ENCODE measurements at places on chromosomes 5 and 9.

GRCh38 chr9:126857261-126857960 is 3.0 kb upstream of the ZBTB34 start:
- no peak for DNase-seq

DNA sequence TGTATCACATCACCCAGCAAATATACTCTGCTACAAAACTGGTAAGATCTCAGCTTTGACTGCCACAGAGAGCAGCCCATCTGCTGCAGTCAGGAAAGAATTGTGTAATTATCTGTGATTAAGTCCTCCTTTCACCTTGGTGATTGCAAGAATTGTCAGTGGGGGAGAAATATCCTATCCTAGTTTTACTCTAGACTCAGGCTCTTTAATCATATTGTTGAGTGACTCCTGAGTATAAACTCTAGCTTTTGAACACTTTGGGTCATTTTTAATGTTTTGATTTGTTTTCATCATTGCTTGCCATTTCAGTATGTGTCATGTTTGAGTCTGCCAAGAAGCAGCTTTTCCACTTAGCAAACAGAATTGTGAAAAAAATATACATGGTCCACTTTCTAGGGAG is 32.1 kb downstream of the VCAN start:
- DNase-seq = no peak

DNA sequence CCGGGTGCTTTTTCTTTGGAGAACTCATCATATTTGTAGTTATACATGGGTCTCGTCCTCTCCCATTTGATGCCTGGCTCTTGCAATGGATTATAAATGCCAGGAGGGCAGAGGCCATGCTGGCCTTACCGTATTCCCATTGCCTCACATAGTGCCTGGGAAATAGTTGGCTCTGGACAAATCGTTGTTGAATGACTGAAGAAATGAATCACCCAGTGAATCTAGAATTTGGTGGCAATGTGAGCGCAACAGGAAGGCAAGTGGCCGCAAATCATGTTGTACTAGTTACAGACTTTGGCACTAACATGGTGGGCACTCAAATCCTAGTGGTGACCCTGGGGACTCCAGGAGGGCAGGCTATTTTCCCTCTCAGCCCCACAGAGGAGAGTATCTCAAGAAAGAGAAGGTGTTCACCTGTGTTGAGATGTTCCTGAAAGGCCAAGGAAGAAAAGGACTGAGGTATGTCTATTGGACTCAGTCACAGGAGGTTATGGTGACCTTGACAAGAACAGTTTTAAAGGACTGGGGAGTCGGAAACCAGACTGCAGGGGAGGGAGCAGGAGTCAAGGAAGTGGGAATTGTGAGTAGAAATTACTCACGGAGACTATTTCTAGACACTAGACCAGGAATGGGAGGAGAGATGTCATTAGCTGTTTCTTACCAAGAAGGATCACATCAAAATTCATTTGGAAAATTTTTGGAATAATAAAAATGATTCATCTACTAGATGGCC is 61.7 kb upstream of the COL15A1 start:
- DNase-seq = no peak

GRCh38 chr9:132646726-132647125 is 23.1 kb downstream of the DDX31 start:
- no peak for DNase-seq

DNA sequence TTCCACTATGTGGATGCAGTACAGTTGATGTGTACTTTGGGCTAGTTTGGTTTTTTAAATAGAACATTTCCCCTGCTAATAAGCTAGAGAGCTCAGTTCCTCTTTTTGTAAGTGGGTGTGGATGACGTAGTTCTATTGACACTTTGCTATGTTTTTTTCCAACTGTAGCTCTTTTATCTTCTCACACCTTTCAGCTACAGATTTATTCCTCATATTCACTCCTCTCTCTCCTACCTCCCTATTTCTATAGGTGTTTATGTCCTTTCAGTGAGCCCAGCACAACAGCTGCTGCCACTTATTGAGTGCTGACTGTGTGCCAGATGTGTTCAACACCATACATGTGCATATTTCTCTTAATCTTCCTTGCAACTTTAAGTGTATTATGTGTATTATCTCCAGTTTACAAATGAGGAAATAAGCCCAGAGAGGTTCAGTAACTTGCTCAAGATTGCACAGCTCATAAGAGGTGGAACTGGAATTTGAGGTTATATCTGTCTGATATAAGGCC is 215.7 kb downstream of the SEMA6A start:
- DNase-seq = no peak

DNA sequence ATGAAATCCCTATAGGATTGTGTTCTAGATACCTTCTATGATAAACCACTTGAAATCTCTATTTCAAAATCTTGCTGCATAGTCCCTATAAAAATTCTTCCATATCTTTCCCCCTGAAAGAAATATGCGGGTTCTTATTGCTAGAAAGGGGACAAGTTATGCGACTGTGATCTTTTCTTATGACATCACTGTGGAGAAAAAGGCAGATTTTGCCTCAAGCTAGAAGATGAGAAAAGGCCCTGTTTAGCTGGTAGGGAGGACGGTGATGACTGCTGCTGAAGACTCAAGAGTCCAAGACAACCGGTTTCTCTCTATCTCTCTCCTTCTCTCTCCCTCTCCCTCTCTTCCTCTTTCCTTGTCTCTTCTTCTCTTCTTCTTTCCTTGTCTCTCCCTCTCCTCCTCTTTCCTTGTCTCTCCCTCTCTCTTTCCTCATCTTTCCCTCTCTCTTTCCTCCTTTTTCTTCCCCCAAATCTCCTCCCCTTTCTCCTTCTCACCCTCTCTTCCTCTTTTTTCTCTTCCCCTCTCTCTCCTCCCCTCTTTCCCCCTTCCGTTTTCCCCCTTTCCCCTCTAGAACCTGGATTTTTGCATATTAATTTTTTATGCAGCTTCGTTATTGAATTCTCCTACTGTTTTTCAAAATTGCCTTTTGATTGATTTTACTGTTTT is 5.3 kb downstream of the OR2S2 start:
- DNase-seq = no peak

DNA sequence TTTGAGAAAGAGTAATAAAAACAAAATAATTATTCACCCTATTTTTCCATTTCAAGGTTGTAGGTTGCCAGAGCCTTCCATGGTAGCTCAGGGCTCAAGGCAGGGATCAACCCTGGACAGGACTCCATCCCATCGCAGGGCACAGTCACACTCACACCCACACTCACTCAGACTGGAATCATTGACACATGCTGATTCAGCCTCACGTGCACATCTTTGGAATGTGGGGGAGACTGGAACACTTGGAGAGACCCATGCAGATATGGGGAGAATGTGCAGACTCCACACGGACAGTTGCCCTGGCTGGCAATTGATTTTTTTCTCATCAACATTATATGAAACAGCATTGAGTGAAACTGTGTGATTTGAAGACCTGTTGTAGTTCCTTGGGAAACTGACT is 234.1 kb downstream of the ADGRV1 start:
- no peak for DNase-seq

DNA sequence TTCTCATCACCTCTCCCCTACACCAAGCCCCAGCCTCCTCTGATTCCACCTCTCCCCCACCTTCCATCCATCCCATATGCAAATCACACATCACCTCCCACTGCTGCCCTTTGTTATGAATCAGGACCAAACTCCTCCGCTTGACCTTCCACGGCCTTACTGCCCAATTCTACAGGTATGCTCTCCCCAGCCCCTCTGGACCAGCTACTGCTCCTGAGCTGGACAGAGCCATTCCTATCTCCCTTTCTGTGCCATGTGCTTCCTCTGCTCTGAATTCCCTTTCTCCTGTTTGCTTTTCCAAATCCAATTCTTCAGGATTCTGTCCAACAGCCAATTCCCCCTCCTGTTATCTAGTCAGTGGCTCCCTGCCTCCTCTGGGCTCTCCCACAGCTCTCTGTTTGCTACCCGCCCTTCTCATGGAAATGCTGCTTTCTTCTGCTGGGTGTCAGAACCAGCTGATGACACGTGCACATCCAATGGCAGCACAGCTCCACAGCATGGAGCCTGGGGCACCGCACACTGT is 8.3 kb downstream of the FABP6 start:
- DNase-seq = no peak

- peak; percentile 61 for DNase-seq
These were observed 25.3 kb downstream of the NTNG2 start for GRCh38 chr9:132187121-132187620.

GRCh38 chr9:136644593-136645351 is 17.9 kb upstream of the EGFL7 start:
- DNase-seq = peak; percentile 86

DNA sequence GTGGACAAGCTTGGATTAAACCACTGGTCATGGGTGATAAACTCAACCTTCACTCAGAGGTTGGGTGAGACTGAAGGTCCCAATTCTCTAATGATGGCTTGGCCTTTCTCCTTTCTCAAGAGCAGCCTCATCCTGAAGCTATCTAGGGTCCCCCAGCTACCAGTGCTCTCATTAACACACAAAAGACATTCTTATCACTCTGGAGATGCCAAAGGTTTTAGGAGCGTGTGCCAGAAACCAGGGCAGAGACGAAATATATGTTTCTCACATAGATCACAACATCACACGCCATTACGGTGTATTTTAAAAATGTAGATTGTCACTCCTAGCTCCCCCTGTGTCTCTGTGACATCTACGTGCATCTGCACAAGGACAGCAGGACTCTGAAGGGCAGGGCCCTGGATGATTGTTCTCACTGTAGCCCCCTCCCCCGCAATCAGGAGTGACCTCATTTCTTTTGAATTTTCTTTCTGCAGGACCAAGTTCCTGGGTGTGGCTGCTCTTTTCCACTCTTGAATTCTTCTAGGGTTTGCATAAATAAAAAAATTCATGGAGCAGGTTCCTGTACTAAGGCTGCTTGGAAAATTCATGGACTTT is 311.3 kb downstream of the GADD45G start:
- peak; percentile 56 for DNase-seq

GRCh38 chr9:116477584-116478141 is 209.4 kb upstream of the TRIM32 start:
- no peak for DNase-seq

DNA sequence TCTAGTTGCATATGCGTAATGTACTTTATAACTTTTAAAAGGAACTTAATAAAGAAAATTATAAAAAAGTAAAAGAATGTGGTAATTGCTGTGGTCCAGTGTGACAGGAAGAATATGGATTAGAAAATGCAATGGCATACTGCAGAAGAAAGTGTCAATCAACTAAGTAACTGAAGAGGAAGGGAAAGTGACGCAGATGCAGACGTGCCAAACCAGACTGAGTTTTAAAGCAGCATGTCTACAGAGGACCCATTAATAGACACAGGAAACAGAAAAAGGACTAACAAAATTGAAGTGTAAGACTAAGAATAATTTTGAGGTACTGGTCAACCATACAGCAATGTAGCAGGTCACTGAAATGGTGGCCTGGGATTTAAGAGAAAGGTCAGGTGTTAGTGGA is 73.3 kb downstream of the DPYSL3 start:
- DNase-seq = no peak

- DNase-seq = no peak
These were observed 108.2 kb upstream of the GPR151 start for GRCh38 chr5:146624179-146624578.

DNA sequence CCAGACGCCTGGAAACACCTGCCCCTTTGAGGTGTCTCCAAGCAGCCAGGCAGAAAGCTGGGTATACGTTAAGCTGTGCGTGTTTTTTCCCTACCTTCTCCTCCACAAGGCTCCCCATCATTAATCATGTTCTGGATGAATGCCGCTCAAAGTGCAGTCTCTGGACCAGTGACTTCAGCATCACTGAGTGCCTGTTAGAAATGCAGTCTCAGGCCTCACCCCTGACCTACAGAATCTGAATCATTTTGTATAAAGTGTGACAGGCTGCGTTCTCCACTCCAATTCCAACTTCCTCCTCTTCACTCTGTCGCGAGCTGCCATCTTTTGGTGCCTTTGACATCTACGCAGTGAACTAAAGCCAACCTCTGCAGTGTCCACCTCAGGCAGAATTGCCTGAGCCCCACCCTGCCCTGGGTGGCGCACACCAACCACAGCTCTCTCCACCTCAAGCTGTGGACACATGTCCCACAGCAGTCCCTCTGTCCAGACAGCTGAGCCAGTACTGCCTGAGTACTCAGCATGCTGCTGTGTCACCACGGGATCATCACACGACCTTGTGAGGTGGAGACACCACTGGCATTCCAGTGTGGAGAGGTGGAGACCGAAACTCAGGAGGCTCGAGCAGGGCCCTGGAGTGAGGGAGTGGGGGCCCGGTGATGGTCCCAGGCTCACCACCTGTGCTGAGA is 14.2 kb downstream of the PTPN3 start:
- no peak for DNase-seq

DNA sequence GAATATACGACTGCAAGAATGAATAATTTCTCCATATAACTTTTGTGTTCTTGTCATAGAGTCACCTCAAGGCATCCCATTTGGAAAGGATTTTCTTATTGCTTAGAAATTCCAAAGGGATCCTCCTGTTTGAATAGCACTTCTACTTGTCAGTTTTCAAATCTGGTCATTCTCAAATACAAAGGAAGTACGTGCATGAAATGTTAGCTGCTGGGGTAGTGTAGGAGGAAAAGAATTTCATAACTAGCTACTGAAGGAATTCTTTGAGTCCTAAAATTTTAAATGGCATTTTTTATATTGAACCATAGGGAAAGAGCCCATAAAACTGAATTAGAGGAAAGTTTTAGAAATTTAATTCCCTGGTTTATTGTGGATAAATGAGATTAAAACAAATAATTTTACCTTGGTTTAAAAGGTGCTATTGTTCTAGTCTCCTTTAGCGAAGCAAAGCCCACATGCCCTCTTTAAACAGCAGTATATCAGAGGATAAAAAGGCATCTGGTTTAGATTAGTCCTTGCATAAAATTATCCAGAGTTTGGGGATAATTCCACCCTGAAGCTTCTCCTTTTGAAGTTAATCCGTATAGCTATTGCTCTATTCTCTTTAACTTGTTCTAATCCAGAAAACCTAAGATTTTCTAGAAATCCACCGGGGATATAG is 2.0 kb upstream of the MPDZ start:
- no peak for DNase-seq

DNA sequence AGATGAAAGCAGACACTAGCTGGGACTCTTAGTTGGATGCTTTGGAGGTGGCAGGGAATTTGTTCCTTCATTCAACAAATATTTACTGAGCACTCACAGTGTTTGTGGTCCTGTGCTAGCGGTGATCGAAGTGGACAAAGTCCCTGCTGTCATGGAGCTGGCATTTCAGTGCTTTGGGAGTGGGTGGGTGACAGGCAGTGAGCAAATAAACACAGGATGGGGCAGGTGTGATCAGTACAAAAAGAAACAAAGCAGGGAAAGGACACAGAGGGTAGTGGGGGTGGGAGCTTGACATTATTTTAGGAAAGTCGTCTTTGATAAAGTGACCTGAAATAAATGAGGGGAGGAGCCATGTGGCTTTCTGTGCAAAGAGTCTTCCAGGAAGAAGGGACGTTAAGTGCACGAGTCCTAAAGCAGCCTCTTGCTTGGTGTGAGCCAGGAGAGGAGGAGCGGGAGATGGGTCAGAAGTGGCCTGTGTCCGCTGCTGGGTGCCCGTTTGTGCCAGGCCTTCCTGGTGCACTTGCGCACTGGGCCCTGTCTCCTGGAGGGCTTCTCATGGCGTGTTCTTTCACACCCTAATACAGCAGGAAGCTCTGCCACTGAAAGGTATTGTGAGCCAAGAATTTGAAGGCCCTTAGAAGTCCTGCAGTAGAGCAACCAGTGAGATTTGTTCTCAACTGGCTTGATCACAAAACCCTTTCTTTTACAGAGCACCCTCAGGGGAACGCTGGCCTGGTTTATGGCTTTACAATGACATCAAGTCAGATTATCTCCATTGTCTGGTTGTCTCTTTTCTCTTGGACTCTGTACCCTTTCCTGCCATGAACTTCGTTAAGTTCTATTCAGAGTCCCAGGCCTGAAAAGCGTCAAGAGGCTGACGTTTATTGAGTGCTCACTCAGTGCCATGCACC is 14.8 kb downstream of the NDST1 start:
- DNase-seq = no peak

- DNase-seq = no peak
These were observed 180.6 kb downstream of the DEPDC1B start for GRCh38 chr5:60519372-60519771.
